Activated CD8-positive, alpha-beta memory T cell treated with anti-CD3 and anti-CD28 coated beads for 1 hour (primary cell): ENCODE measurements at places on chromosomes 13 and 19.

DNA sequence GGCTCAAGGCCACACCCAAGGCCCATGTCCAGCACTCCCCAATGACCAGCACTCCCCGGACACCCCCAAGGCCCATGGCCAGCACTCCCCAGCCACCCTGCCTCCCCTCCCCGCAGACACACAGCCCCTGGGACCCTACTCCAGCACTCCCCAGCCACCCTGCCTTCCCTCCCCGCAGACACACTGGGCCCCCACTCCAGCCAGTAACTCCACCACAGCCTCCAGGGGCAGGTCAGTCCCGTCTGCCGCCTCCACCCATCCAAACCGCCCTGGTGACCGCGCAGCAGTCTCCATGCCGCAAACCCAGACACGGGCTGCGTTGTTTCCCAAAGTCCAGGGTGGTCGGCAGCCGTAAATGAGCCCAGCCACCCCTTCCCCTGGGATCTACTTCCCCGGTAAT, 70.7 kb downstream of the SPACA7 start:
- DNase-seq = no peak

DNA sequence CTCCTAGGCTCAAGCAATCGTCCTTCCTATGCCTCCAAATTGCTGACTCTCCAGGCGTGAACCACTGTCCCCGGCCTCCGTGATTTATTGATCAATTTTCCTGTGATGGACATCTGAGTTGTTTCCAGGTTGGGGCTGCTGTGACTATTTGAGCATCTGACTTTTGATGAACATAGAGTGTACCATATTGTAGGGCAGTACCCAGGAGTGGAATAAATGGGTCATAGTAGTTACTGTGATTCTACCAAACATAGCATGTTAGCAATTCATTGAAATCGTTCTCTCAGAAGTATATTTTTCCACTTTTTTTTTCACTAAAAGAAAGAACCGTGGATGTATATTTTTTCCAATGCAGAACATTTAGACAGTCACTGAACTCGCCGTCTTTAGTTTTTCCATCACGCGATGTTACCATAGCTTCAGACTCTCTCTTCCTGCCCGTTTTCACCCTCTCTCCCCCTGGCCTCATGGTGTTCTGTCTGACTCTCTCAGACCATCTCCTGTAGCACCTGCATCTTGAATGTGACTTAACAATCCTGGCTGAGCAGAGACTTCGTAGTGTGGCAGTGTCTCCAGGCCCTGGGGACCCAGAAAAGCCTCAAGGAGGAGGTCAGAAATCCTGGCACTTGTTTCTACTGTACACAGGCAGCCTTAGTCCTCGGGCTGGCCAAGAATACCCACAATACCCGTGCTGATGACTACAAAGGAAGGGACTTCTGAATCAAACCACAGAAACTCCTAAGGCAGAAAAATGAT, 3.2 kb upstream of the RASGRP4 start:
- no peak for DNase-seq

GRCh38 chr13:112179421-112179820, 112.5 kb downstream of the SOX1 start:
- no peak for DNase-seq

GRCh38 chr19:42693760-42694350, 46.4 kb downstream of the PSG3 start:
- DNase-seq = no peak

- no peak for DNase-seq
These were observed 3.8 kb downstream of the MYADM start for GRCh38 chr19:53871454-53871853.

- DNase-seq = no peak
These were observed 9.7 kb upstream of the ANKRD10 start for GRCh38 chr13:110924639-110924934.

DNA sequence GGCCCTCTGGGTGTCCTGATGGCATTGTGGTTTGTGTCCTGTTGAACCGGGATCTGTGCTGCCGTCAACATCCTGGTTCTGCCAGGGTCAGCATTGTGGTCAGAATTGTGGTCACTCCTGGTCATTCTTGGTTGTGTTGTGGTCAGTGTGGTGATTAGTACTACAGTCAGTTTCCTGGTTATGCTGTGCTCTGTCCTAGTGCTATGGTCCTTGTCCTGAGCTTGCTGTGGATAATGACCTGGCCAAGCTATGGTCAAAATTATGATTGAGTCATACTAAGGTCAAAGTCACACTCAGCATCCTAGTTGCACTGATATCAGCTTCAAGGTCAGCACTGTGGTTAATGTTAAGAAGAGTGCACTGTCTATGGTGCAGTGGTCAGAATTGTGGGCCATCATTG, 4.5 kb upstream of the OLFM2 start:
- no peak for DNase-seq

DNA sequence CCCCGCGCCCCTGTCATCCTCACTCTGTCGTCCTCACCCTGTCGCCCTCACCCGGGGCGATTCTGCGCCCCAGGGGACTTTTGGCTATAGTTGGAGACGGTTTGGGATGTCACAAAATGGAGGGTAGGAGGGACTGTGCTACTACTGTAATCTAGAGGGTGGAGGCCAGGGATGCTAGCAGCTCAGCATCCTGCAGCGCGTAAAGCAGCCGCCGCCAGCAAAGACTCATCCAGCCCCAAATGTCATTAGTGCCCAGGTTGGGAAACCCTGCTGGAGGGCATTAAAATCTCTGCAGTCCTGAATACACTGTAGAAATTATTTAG, 362 bp downstream of the ZNF557 start:
- no peak for DNase-seq

DNA sequence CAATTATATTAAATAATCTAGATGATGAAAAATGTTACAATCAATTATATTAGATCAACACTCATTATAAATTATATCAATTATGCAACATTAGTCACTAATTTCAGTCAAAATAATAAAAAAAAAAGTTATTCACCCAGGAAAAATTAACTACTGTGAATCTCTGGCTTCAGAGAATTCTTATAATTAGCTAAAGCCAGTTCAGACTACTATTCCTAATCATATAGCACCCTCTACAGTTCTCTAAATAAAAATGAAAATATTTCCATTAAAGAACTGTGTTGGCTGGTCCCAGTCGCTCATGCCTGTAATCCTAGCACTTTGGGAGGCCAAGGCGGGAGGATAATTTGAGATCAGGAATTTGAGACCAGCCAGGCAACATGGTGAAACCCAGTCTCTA, 33.0 kb downstream of the XPO4 start:
- DNase-seq = no peak

DNA sequence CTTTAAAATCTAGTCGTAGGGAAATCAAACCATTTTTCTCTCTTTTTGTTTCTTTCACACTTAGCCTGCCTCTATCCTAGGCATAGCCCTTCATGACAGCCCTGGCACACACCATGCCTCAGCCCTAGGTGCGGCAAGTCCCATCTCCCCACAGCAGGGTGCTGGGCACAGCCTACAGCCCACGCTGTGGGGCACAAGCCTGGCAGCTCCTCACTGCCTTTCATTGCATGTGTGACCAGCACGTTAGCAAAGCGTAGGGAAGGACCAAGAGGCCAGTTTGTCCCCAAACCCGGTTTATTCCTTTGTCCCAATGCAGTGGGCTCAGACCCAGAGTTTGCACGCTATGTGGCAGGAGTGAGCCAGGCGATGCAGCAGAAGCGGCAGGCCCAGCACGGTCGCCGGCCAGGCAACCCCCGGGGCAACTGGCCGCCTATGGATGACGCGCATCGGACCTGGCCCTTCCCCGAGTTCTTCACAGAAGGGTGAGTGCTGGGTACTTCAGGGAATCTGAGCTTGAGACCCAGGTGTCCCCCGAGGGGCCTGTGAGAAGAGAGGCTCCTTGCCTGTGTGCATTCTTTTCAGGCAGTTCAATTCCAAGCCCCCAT, 17.3 kb upstream of the GPI start:
- DNase-seq = no peak

DNA sequence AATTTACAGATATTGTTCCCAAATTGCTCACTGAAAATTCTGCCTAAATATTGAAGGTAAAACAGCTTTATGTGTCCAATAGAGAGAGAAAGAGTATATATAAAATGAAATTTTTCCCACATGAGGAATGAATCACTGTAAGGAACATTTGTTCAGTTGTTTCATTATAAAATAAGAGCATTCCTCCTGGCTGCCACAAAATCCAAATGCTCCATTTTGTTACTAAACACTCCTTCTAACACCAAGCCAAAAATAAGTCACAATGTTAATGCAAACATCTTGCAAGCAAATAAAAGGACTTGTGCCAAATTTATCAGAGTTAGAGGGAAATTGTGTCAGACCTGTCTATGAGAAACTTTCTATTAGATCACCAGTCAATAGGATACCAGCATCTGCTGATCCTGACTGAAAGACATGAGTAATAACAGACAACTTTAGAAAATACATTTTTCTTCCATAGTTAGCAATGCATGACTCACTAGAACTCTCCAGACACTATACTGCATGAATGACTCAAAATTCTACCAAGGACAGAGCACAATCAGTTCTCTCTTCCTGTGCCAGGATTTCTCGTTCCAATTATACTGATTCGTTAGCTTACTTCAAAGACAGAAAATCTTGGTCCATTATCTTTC, 83.5 kb upstream of the FNDC3A start:
- no peak for DNase-seq

DNA sequence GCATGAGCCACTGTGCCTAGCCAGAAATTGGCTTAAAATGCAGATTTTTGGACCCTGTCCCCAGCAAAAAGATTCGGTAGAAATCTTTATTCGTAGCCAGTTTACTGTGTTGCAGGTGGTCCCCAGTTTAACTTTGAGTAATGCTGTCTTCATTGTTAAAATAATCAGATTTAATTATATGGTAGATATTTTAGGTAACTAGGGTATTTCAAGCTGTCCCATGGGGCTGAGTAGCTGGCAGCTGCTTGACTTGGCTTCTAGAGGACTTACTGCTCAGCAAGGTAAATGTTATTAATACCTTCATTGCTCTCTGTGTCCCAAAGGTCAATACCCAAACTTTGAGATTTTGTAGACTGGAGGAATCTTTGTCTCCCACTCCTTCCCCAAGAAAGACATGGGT, 21.1 kb downstream of the LSM14A start:
- DNase-seq = no peak

GRCh38 chr19:49894879-49895565, 1.7 kb downstream of the IL4I1 start:
- no peak for DNase-seq

DNA sequence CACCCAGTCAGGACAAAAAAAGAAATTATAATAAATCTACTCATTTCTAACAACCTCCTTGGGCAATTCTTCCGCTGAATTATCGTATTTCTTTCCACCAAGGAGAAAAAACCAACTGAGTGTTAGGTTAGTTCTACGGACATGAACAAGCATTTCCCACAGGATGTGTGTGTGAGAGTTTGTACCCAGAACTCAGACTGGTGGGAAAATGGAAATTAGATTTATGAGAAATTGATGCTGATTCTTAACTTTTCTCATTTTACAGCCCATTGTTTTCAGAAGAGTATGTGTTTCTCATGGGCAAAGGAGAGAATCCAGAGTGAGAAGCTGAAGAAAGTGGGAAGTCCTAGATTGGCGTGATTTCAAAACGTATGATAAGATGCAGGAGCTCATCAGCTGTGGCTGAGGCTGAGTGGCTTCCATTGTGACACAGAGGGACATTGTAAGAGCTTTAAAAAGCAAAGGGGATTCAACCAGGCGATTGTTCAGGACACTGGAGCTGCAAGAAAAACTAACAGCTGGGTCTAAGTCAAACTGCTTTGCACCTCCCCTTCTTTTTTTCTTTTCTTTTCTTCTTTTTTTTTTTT, 184.7 kb upstream of the ARGLU1 start:
- DNase-seq = no peak

DNA sequence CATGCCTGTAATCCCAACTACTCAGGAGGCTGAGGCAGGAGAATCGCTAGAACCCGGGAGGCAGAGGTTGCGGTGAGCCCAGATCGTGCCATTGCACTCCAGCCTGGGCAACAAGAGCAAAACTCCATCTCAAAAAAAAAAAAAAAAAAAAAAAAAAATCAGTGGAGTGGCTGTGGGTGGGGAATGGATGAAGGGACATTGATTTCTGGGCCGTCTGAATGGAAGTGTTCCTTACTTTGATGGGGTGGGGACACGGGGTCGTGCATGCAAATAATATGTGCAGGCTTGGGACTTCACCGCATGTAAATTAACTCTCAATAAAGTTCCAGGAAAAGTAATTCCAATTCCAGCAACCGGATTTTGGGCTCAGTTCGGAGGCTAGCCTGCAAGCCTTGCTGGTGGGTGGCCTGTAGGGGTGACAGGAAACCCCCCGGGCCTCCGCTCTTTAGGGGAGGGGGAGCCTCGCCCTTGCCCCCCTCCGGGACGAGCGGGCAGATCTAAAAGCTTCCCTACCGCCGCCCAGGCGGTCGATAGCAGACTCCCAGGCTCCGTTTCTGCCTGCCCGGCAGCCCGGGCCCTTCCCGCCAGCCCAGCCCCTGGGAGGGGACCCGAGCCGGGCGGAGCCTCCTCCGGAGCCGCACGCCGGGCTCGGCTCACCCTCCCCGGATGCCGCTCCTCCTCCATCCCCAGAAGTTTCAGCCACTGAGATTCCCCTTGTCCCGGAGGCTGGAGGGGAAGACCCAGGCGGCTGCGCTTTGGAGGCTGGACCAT, 48.0 kb upstream of the ADGRE5 start:
- DNase-seq = no peak

DNA sequence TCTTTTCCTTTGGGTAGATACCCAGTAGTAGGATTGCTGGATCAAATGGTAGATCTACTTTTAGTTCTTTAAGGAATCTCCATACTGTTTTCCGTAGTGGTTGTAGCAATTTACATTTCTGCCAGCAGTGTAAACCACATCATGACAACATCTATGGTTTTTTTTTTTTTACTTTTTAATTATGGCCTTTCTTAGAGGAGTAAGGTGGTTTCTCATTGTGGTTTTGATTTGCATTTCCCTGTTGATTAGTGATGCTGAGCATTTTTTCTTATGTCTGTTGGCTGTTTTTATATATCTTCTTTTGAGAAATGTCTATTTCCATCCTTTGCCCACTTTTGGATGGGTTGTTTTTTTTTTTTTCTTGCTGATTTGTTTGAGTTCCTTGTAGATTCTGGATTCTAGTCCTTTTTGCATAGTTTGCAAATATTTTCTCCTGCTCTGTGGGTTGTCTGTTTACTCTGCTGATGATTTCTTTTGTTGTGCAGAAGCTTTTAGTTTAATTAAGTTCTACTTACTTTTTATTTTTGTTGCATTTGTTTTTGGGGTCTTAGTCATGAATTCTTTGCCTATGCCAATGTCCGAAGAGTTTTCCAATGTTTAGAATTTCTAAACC, 38.8 kb downstream of the TDRD3 start:
- DNase-seq = no peak

GRCh38 chr19:3483226-3483628, at the start of gene SMIM44:
TSS of gene SMIM44 (minus strand) at chr19:3483441. CDS start at chr19:3483403, 38 bp downstream.
- DNase-seq = no peak

DNA sequence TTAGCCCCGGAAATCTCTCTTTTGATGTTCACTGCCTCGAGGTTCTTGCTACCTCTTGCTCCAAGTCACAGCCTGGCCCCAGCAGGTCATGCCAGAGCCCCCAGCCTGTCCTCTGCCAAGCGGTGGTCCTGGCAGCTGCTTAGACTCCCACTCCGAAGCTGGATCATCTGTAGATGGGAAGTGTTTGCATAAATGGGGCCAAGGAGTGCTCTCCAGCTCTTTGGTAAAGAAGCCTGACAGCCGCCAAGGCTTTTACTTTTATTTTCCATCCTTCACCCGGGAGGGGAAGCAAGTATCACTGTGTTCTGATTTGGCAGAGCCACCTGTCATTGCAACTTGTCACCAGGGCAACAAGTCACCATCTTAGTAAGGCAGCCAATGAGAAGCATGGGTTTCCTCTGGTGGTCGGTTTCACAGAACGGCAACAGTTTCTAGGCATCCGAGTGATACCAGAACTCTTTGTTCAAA, 10.6 kb upstream of the RETN start:
- no peak for DNase-seq
